Neuronal stem cell (in vitro differentiated cells): ENCODE measurements at places on chromosomes 6 and 20.

GRCh38 chr6:26390531-26390930 is 7.6 kb downstream of the BTN2A2 start:
- no peak for DNase-seq

DNA sequence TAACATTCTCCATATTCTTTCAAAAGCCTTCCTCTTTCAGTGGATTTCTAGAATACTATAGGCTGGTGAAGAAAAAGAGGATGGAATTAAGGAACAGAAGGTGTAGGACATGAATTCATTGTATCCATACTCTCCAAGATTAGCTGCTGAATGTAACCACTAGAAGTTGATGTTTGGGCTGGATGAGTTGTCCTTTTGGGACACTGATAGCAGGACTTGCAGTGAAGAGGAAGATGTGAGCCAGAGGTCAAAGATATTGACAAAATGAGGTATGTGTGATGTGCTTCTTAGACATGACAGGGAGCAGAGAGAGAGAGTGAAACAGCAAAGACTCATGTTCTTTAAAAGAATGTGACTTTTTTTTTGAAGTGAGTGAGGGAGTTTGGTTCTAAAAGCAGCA is 134.3 kb upstream of the MAN1A1 start:
- no peak for DNase-seq

- DNase-seq = no peak
Observed at GRCh38 chr20:8524101-8525016, 392.3 kb downstream of the PLCB1 start.

GRCh38 chr6:134909701-134910592 is 40.0 kb downstream of the ALDH8A1 start:
- DNase-seq = no peak

DNA sequence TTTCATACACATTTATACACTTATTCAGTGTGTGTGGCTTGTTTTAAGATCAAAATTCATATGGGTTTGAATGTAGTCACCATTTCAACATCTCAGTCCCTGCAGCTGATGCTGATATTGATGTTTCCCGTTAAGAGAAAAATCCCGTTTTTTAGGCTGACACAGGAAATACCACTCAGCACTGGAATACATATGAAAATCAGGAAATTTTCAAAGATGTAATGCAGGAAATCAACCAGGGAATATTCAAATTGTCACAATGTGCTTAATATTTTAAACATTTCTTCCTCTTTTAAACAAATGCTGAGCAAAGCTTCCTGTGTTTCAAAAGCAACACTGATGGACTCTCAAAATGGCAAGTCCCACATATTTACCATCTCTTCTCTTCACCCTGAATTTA is 94.5 kb upstream of the MARCKS start:
- DNase-seq = no peak

GRCh38 chr6:109808837-109809236 is 117.7 kb downstream of the FIG4 start:
- no peak for DNase-seq

DNA sequence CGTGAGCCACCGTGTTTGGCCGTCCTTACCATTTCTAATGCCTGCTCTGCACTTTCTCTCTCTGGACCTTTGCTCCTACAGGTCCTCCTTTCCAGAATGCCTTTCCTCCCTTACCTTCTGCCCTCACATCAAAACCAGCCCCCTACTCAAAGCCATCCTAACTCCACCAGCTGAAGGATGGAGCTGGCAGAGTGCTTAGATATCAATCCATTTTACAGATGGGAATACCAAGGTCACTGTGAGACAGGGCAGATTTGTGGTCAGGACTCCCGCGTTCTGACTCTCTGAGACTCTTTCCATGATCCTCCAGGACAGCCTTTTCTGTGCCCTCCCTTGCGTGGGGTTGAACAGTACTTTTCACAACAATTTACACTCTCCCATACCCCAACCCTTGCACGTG is 41.7 kb upstream of the SCRT2 start:
- DNase-seq = no peak

- no peak for DNase-seq
Observed at GRCh38 chr20:49287555-49288249, 9.8 kb upstream of the ZNFX1 start.
